ENCODE measurements at places on chromosomes 5 and 9.

DNA sequence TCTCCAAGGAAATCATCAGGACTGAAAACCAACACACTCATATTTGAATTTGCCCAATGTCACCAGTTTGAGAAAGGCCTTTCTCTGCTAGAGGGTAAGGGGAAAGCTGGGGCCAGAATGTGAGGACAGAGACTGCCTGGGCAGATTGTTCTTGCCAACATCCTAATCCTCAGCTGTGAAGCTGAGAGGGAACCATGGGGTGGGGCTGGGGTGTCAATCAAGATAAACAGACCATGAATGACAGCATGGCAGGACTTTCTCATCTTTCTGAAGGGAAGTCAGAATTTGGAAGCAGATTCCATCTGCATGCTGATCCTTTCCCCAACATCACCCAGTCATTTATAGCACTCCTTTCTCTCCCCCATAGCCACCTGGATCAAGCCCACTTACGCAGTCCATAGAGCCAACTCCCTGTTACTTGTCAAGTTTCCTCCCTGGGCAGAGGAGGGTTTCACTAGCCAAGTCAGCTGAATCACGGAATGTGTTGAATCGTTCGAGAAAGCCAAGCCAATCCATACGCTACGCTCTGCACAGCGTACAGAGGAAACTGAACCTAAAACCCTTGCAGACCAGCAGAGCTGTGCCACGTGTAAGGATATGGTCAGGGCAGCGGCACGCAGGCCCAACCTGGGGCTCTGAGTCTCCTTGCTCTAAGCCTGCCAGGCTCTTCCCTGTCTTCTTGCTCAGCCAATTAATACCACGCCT lies 14.9 kb downstream of the GLDC start:
- no peak for DNase-seq

DNA sequence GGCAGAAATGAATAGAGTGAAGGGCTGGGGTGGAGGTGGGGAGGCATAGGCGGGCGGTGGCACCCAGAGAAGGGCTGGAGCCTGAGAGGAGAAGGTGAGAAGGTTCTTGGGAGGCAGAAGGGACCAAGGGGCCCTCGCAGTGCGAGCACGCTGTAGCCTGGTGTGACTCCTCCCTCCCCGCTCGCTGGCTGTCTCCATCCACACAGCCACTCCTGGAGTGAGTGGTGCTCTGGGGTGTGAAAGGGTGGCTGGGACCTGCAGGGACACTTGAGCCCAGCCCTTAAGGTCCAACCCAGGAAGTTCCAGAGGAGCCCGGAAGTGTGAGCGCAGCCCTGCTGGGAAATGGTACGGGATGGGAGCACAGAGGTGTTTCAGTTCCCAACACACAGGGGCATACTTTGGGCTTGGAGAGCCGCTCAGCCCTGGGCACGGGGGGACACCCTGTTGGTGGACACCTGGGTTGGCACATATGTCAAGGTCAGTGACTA lies 9.3 kb upstream of the SCGB3A1 start:
- peak; percentile 70 for DNase-seq

- no peak for DNase-seq
Measured at GRCh38 chr9:129962889-129963703, 79.9 kb downstream of the FNBP1 start.

DNA sequence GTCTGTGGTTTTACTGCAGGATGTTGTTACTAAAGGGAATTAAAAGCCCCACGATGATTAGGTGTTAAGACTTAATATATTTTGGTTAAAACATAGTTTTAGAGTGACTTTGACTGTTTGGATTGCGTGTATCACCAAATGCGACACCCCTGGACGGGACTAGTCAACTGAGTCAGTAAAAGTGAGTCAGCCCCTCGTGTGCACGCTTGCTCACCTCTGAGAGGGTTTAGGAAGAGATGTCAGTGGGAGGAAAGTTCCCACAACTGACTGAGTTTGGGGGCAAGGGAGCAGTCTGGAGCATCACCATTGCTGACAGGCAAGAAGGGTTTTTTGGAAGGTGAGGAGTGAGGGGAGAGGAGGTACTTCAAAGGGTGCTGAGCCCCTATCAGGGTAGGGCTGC lies 14.4 kb upstream of the DMRT3 start:
- no peak for DNase-seq

- DNase-seq: no peak
Measured at GRCh38 chr9:90880669-90881068, 79.0 kb downstream of the SYK start.

- no peak for DNase-seq
Measured at GRCh38 chr9:127531676-127532075, 80.4 kb downstream of the LRSAM1 start.
